Activated CD4-positive, alpha-beta T cell treated with anti-CD3 and anti-CD28 coated beads, Interleukin-2, amount 50 U/mL, for 1 hour (primary cell): ENCODE measurements at places on chromosomes 12 and 14.

DNA sequence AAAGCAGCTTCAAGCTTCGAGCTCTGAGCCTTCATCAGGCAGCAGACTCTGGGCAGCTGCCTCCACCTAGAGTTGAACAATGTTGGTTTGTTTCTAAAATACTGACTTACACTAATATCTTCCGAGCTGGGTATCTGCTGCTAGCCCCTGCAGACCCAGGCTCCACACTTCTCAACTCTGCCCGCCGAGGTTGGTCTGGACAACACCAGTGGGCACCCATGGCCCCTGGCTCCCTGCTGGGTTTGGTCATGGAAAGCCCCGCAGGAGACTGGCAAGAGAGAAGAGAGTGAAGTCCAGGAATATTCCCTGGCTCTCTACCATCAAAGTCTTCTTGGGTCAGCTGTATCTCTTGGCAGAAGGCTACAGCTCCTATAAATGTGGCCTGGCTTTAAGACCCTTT, 214.2 kb upstream of the TMEM132C start:
- DNase-seq, result no peak

DNA sequence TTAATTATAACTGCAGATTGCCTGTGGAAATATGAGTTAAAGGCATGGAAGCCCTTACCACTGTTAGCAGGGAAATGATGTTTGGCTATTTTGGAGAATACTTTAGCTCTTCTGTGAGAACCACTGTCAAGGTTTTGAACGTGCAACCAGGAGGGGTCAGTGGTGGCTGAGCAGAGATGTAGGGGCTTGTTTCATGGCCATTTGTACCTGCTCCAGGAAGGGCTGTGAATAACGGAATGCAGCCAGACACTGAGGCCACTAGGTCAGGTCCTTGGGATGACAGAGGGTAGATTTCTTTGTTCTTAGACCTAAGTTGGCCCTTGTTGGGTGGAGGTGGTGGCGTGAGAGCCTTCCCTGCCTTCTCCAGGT, 8.3 kb downstream of the TRAF3 start:
- no peak for DNase-seq

DNA sequence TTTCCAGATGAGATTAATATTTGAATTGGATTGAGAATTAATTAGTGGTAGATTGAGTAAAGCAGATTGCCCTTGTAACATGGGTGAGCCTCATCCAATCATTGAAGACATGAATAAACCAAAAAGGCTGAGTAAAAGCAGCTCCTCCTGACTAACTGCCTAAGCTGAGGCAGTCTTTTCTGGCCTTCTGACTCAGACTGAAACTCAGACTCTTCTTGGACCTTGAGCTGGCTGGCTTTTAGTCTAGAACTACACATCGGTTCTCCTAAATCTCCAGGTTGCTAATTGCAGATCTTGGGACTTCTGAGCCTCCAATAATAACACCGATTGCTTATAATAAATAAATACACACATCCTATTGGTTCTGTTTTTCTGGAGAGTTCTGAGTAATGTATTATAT, 24.0 kb downstream of the FKBP11 start:
- no peak for DNase-seq

DNA sequence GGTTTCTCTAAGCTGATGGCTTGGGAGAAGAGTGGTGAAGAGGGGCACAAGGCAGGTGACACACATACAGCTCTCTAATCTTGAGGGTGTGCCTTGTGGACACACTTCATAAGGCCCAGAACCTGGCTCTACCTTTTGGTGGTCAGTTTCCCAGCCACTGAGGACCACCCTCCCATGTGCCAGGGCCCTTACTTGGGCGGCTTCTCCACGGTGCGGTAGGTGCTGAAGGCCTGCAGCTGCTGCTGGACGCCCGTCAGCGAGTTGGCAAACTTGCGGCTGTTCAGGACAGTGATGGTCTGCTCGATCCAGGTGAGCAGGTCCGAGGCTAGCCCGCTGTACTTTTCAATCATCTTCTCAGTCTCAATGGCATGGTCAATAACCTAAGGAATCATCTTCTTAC, 80.2 kb downstream of the SPTB start:
- no peak for DNase-seq

GRCh38 chr14:61350427-61351270, 29.3 kb downstream of the PRKCH start:
- no peak for DNase-seq

GRCh38 chr12:65464930-65465329, 186.4 kb downstream of the MSRB3 start:
- DNase-seq, result no peak

GRCh38 chr14:46885566-46885965, 234.0 kb upstream of the RPL10L start:
- DNase-seq, result no peak
